ENCODE measurements at places on chromosomes 7 and 10.

- no peak for DNase-seq
Measured at GRCh38 chr7:39554583-39555165, 11.5 kb upstream of the YAE1 start.

DNA sequence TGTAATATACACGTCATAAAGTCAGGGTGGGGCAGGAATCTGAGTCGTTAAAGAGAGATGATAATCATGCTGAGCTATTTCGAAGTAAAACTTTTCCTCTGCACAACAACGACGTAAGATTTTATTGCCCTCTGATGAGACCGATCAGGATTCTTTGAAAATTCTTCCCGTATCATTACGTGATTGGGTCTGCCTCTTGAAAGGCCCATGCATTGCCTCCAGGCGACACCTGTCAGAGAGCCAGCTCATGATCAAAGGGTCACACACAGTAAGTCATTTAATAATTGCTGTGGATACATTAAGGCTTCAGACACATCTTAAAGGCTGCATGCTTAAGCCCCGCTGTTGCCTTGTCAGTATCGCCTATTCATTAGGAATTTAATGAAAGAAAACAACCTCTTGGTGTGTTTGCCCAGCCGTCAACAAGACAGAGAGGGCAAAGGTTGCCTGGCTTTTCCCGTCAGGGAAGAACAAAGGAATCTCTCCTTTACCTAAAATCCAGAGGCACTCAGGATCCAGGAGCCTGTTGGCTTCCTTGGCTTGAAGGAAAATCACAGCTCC lies 189.0 kb upstream of the SH2B2 start:
- DNase-seq, result no peak

DNA sequence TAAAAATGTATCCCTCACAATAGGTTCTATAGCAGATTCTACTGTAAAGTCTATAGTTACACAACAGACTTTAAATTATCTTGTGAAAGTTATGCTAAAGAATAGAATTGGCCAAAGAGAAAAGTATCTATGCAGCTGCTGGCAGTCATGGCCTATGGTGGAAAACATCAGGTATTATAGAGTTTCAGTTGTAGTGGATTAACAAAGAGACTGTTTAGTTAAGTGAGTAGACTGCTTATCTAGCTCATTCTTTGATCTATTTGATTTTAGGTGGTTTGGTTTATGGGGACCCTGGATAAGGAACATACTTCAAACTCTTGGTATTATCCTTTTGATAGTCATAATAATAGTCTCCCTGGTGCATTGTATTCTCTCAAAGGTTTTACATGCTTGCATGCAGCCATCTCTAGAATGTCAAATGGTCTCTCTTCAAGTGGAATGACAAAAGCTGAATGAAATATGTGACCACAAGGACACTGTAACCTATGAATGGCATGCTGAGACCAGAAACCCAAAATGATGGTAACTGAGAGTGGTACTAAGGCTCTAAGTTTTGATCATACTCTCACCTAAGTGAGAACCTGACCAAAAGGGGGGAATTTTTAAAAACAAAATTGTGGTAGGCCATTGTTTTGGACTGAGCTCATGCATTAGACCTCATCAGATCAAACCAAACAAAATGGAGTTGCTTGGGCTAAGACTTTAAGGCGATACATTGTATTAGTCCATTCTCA lies 54.9 kb upstream of the NAMPT start:
- no peak for DNase-seq

- DNase-seq, result no peak
Measured at GRCh38 chr10:117553815-117554172, 11.2 kb downstream of the EMX2 start.

DNA sequence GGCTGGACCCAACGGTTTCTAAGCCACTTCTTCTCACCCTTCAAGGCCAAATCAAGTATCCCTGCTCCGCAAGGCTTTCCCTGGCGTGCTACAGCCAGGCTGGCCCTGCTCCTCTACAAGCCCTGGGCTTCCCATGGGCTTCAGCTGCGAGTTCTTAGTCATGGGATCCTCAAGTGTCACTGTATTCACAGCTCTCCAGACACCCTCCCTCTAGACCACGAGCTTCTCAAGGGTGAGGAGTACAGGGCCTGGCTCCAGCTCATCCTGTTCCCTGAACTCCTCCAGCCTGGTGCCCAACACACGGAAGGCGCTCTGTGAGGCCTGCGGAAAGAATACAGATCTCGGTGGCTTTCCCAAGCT lies 38.8 kb downstream of the FAM53B start:
- DNase-seq, result no peak
